Esophagus squamous epithelium (tissue), 5 donors: ENCODE measurements at places on chromosomes 13 and 19.

DNA sequence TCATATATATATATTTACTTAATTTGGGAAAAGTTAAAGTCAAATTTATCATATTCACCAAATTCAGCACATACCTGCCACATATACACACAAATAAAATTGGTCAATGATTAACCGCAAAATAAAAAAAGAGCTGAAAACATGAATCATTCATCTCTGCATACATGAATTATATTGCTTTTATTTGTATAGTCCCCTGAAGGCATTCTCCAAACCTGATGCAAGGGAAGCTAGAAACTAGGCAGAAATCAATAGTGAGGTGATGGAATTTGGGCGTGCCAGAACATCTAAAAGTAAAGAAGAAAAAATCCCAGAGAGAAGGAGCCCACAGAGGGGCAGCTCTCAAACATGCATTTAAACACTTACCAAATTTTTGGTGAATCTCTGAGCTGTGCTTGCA, 60.1 kb downstream of the UFM1 start:
- no peak for DNase-seq

DNA sequence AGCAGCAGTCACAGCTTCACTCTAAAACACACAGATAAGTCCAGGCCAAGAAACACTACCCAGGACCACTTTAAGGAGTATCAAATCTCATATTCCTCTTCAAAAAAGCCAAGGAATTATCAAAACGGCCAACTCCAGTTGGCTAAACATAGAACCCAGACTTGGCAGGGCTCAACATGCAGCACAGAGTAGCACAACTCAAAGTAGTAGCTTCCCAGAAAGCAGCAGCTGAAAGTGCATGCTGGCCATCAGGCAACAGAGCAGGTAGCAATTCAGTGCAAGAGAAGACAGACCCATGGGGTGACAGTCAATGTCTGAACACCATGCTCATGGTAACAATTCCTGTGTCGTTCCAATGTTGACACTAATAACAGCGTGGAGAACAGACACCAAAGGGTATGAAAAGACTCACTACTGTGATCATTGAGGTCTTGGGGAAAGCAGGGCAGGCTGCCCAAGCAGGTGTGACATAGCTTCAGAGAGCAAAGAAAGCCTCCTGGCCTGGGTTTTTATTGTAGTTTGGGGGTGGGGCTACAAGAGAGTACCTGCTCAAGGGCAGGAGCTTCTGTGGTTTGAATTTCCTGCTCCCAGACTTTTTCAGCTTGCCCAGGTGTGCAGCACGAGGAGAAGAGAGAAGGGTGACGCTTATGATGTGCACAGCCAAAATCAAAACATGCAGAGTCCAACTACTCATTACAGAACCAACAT, 6.2 kb downstream of the ZNF709 start:
- no peak for DNase-seq

DNA sequence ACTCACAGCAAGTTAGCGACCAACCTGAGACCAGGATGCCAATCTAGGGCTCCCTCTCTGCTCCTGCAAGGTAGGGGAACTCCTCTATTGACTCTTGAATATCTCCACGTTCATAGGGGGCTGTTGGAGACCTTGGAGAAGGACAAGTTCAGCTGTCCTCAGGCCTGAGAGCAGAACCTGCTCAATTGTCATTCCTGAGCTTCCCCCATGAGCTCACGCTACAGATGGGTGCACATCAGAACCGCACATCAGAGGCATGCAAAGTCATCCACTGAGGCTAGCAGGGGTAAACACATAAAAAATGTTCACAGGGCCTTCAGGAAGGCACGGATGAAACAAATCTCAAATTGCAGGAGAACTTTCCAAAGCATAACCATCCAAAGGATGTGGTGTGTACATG, 168.8 kb upstream of the ZNF507 start:
- no peak for DNase-seq

DNA sequence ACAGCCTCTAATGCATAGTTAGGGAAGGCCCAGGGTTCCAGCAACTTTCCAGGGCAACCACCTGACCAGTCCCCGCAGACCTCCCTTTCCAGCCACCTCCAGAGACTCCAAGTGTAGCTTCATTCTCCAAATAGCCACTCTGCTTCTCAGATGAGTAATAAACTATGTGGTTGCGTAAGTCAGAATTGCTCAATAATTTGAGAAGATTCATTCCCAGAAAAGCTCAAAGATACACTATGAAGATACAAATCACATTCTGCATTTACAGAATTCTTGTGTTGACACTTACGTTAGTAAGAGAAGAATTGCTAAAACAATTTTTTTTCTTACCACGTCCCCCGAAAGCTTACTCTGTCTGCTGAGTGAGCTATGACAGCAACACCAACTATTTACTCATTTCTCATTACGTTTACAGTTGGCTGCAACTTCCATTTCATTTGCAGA, 8.2 kb upstream of the LATS2 start:
- no peak for DNase-seq

GRCh38 chr19:15464394-15465385, at the start of gene RASAL3:
RASAL3 (minus strand) TSS chr19:15464544; CDS start chr19:15464358, 186 bp downstream.
- no peak for DNase-seq

GRCh38 chr13:79385694-79386093, 20.4 kb downstream of the RBM26 start:
- no peak for DNase-seq

DNA sequence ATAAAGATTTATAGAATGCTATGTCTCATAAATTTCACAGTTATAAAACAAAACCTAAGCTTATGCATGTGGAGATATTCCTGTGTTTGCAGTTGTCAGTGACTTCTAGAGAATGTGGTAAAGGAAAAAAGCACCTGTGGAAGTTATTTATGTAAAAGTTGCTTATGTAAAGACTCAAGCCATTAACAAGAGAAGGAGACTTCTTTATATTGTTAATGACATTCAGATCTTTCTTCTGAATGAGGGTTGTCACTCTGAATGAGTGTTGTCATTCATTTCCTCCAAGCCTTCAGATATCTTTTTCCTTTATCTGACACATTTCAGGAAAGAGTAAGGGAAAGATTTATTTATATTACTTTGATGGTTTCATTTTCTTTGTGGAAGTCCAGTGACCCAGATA, 202.6 kb downstream of the TM9SF2 start:
- no peak for DNase-seq

- DNase-seq: no peak
These were observed 255.7 kb downstream of the DACH1 start for GRCh38 chr13:71611292-71611691.

GRCh38 chr13:35724446-35724845, 248.0 kb upstream of the MAB21L1 start:
- DNase-seq: no peak

DNA sequence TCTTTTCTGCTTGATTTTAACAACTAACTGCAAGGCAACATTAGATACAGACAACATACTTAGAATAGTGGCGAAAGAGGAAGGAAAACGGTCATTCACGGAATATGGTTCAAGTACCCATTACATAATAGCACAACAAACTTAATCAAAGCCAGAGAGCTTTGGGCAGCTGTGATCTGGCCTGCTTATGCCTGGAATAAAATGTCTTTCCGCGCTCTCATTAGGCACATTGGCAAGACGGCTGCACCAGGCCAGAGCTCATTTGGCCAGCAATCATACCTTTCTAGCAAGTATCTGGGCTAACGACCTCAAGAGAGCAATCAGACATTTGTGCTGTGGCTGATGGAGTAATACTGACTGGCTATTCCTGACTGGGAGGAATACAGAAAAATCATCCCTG, 112.8 kb downstream of the NALCN start:
- no peak for DNase-seq

GRCh38 chr13:34506796-34507195, 435.3 kb upstream of the NBEA start:
- no peak for DNase-seq

- DNase-seq: no peak
These were observed 69.8 kb downstream of the KDM4B start for GRCh38 chr19:5038631-5039271.

GRCh38 chr19:54257116-54257480, at the start of gene LILRB5:
LILRB5 (minus strand) TSS chr19:54257273; CDS start chr19:54257193, 80 bp downstream.
- no peak for DNase-seq

DNA sequence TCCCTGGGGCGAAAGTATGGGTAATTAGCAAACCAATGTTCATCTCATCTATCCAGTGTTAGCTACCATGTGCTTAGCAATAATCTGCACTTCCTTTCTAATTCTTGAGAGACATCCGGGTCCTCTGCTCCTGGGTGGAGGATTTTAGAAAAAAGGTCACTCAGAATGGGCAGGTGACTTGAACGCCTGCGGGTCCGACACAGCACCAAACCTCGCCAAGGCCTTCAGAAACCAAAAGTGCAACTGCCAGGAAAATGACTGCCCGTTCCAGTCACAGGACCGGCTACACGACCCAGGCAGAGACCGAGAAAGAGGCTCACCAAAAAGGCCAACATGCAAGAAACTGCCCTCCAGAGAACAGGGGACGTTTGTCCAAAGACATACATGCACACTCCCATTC, 39.9 kb downstream of the ZNF146 start:
- no peak for DNase-seq

DNA sequence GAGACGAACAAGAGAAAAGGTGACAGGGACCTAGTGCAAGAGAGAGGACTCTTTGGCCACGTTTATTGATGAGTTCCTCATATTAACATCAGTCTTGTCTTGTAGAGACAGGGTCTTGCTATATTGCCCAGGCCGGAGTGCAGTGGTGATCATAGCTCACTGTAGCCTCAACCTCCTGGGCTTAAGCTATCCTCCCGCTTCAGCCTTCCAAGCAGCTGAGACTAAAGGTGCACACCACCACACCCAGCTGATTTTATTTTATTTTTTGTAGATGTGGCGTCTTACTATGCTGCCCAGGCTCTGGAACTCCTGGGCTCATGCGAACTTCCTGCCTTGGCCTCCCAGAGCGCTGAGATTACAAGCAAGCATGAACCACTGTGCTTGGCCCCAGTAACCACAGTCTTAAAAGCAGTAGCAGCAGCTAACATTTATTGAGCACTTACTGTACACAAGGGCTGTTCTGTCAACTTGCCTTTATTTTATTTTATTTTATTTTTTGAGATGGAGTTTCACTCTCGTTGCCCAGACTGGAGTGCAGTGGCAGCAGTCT, 1.1 kb upstream of the SH2D3A start:
- DNase-seq: no peak

GRCh38 chr19:47106821-47107201, 6.8 kb downstream of the ZC3H4 start:
- no peak for DNase-seq

DNA sequence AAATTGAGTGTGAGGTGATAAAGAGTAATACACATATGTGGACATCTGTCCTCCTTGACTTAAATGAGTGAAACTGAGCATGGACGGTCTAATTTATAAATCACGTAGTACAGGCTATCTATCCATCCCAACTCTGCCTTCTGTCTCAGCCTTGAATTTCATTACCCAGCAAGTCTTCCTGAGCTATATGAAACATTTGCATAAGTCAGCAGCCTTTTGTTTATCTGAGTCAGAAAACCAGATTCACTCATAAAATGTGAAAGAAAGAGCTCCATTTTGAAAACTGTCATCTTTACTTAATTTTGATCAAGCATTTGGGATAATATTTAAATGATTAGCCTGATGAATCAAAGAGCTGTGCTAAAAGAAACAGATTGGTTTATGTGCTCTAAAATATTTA, 197.9 kb downstream of the LHFPL6 start:
- no peak for DNase-seq

DNA sequence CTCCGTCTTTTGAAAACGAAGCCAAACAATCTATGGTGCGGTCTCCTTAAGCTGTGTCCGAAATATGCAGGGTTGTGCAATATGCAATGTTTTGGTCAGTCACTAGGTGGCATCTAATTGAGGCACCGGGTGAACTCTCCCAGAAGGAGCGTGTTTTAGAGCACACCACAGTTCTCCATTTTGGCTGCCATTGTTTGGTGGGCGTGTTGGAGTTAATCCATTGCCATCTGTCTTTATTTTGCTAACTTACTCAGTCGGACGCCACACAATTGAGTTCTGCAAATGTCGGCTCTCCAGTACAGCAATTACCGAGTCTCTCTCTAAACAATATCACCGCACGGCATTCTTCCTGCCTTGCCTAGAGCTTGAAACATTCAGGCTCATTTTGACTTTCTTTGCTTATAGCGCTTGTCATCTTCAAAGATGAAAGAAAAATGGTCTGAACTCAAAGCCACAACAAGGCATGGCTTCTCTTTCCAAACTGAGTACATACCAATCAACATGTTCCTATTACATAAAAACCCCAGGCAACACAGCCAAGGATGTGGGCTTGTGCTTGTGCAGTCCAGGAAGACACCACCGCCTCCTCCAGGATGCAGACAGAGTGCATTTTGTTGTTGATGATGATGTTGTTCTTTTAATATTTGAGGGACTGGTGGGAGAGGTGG, 182.0 kb upstream of the SERP2 start:
- no peak for DNase-seq

DNA sequence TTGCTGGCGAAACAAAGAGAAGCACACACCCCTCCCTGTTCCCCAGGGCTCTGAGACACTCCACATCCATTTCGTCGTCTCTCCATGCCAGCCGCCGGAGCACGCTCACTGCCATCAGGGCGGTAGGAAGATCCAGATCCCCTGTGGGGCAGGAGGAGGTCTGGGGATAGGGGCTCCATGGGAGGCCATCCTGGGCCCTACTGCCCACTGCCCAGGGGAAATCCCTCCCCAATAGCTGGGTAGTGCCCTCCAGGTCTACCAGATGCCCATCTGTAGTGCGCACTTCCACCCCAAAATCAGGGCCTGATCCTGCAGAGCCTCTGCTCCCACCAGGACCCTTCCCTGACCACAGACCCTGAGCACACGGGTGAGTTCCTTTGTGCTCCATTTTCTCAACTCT, 80.3 kb downstream of the EFNB2 start:
- no peak for DNase-seq

DNA sequence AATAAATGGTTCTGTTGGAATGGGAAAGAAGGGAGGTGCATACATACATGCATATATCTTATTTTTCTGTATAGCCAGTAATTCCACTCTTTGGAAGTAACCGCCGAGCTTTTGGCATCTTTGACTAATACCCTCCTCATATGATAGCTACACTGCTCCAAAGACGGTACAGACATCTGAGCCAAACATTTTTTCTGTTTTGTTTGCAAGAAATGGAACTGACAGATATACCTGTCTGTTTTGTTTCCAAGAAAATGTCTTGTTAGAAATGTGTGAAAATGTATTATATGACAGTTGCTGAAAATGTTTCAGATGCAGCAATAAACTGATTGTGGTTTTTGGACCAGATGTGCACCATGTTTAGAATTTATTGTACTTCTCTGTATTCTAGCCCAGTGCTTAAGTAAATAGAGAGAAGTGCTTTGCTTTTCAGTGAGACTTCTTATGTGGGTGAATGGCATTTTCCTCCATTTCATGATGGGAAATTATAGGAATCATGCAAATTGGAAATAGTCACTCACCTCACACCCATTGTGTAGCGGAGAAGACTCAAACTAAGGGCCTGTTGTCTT, 396.9 kb downstream of the KCNRG start:
- DNase-seq: no peak

DNA sequence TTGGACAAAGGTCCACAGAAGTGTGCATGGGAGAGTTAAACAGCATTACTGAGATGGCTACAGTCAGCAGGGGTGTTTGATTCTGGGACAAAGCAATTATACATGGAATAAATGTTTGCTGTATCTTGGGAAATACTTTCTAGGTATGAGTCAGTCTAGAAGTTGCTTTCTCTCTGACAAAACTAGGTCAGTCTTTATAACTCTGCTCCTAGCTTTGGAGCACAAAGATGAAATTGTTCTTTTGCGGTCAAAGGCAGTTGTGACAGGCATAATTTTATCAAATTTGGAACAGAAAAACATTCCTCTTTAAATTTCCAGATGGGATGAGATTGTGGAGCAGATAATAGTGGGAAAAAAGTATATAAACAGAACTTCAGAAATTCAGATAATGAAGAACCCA, 1045.4 kb upstream of the MIR17HG start:
- DNase-seq: no peak

- no peak for DNase-seq
These were observed 698.8 kb downstream of the DIAPH3 start for GRCh38 chr13:59464926-59465325.

- no peak for DNase-seq
These were observed 79.4 kb downstream of the MBNL2 start for GRCh38 chr13:97301382-97302095.
